Pulmonary artery endothelial cell (primary cell): ENCODE measurements at places on chromosomes 1 and 21.

DNA sequence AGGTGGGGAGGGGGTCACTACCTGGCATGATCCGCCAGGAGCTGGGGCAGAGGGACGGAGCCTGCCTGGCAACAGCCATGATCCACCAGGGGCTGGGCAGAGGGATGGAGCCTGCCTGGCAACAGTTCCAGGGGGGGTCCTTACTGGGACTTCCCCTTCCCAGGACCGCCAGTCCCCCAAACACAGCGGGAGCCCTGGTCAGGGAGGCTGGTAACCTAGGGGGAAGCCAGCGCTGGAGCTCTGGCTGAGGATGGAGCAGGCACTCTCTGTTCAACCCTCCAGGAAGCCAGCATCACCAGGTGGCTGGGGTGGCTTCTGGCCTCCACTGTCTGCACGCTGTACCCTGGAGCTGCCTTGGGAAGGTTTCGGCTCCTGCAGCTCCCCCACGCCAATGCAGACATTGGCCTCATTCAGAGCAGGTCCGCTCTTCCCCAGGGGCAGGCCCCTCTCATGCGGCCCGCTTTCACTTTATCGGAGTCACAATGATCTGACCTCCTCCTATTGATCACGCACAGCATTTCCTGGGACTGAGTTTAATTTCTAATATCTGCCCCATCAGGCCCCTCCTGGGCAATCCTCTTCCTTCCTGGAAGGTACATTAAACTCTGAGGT lies 68.4 kb upstream of the ABCG1 start:
- DNase-seq = no peak

DNA sequence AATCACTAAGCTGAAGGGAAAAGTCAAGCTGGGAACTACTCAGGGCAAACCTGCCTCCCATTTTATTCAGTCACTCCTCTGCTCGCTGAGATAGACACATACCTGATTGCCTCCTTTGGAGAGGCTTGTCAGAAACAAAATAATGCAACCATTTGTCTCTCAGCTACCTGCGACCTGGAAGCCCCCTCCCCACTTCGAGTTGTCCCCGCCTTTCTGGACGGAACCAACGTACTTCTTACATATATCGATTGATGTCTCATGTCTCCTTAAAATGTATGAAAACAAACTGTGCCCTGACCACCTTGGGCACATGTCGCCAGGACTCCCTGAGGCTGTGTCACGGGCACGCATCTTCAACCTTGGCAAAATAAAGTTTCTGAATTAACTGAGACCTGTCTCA lies 21.5 kb upstream of the HPDL start:
- DNase-seq = no peak

DNA sequence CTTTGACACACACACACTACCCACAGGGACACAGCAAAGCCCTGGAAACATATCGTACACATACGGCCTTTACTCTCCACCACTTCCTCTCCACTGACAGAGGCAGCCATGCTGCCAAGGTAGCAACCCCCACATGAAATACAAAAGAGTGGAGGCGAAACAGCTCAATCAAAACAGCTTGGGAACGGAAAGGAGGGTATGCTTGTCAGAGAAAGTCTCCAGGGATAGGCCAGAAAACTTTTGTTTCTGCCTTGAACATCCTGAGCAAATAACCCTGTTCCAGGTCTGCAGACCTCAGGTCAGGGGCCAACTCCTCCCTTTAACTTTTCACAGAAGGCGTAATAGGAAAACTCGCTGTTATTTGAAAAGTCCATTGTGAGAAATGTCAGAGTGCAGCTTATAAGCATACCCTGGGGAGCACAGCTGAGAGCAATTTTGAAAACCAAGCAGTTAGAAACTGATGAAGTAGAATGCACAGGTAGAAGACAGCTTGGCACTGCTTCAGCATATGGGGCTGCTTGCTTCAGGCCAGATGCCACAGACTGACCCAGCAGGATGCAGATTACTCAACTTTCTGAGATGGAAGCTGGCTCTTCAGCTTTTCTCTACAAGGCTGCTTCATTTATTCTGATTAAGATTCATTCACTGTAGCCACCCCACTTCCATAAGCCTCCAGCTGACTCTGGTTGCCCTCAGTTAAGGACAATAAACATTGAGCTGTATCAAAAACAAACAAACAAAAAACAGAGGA lies 18.0 kb downstream of the KIAA0319L start:
- no peak for DNase-seq

GRCh38 chr1:97621955-97622354 lies 298.9 kb downstream of the DPYD start:
- DNase-seq = no peak
